GM23248 (cell line): ENCODE measurements at places on chromosomes 1 and 21. TPM values are rescaled to one million over a fixed set of nuclear protein-coding genes. Genes with fewer than 3 reads are reported as not detected.
A peak's percentile ranks its signal among the peaks of the same experiment; 100 is the strongest.

The WDR64 gene
- polyA plus RNA-seq, result not detected in 2 replicates

The DDR2 gene
- 94.7 and 96.1 TPM in 2 replicates for polyA plus RNA-seq

The CFAP57 gene
- polyA plus RNA-seq, result 0.32 and 0.35 TPM in 2 replicates

The ATP6V1G3 gene
- 1.3 and 2.9 TPM in 2 replicates for polyA plus RNA-seq

The AKIRIN1 gene
- polyA plus RNA-seq, result 65.5 and 68.5 TPM in 2 replicates

The RRP15 gene
- polyA plus RNA-seq, result 24.0 and 25.5 TPM in 2 replicates

The COL24A1 gene
- 0.22 and 0.23 TPM in 2 replicates for polyA plus RNA-seq

The RNU1-2 gene
- not detected in 2 replicates for polyA plus RNA-seq

The LRRC39 gene
- polyA plus RNA-seq, result 0.21 TPM in 1 of 2 replicates, not detected in the other

DNA sequence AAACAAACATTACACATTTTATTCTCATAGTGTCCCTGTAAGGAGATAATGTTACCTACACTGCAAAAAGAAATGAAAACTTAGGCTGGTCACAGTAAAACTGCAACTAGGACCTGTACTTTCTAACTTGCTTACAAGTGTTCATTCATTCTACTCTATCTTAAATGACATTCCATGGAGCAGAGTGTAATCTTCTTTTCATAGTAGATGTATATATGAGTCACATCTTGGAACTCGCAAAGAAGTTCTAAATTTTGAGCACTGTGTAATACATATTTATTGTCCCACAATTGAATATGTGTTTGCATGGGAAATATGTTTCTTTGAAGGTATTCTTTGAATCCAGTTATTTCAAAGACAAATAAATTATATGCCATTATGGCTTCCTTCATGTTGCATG is 1258.5 kb upstream of the ADGRL2 start:
- no peak for DNase-seq

DNA sequence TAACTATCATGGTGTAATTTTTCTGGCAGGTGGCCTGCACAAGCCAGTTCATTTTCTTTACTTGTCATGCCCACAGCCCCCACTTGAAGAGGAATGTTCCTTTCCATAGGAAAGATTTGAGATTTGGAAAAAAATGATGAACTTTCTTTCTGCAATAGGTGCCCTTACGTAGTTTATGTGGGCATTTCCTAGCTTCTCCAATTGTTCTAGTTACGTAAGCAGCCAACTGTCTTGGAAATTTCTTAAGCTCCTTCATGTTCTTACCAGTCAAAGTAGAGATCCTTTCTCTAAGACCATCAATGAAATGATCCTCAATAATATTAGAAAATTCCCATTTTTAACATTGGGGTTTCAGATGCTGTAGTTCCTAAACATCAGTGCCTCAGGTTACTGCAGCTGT is 109.5 kb upstream of the F3 start:
- no peak for DNase-seq

DNA sequence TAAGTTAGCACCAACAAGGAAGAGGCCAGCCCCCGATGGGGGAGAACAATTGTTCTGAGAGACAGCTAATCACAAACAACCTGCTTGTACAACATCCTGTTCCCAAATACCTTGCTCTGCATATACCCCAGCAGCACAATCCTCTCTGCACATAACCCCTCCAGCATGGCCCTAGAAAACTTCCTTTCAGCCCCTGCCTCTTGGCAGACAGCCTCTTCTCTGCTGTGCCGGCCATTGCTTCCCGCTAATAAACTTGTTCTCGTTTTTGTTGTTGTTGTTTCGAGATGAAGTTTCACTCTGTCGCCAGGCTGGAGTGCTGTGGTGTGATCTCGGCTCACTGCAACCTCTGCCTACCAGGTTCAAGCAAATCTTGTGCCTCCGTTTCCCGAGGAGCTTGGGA is 392.7 kb downstream of the SMYD3 start:
- DNase-seq, result no peak

GRCh38 chr1:210654176-210654981 is 325.7 kb downstream of the HHAT start:
- DNase-seq, result peak; percentile 3

- DNase-seq, result no peak
Observed at GRCh38 chr21:38342739-38343138, 85.9 kb downstream of the KCNJ15 start.

DNA sequence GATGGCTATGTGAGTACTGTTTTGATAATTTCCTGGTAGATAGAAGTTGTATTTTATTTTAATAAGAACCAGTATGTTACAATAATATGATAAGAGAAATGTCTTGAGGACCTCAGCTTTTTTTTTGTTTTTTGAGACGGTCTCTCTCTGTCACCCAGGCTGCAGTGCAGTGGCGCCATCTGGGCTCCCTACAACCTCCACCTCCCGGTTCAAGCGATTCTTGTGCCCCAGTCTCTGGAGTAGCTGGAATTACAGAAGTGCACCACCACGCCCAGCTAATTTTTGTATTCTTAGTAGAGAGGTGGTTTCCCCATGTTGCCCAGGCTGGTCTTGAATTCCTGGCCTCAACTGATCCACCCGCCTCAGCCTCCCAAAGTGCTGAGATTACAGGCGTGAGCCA is 968.1 kb upstream of the ADGRL4 start:
- no peak for DNase-seq

GRCh38 chr1:172142324-172142723 is 278.2 kb upstream of the C1orf105 start:
- DNase-seq, result no peak

GRCh38 chr1:205589046-205589445 is 42.8 kb downstream of the ELK4 start:
- DNase-seq, result no peak

DNA sequence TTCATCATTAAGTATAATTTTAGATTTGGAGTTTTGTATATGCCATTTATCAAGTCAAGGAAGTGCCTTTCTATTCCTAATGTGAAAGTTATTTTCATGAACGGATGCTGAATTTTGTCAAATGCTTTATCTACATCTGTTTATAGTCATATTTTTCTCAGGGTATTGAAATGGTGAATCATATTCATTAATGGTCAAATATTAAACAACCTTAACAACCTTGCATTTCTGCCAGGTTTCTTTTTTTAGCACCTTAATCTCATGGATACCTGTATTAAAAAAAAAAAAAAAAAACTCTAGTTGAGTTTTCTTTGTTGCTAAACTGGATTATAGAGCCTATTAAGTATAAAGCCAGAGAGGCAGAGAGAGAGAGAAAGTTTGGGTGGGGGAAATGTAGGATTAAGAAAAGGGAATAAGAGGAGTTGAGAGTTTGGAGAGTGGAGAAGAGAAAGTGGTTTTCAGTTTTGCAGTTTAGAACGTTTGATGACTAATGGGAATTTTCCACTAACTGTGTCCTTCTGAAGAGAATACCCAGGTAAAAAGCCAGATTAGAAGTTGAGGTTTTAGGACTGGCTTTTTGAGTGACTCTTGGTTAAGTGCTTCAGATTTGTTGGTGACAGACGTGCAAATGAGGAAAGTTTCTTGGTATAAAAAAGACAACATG is 305.0 kb downstream of the HLX start:
- no peak for DNase-seq

- no peak for DNase-seq
Observed at GRCh38 chr1:44300852-44301251, 54.2 kb downstream of the ERI3 start.

GRCh38 chr1:226816576-226816975 is 53.8 kb upstream of the PSEN2 start:
- DNase-seq, result peak; percentile 54

DNA sequence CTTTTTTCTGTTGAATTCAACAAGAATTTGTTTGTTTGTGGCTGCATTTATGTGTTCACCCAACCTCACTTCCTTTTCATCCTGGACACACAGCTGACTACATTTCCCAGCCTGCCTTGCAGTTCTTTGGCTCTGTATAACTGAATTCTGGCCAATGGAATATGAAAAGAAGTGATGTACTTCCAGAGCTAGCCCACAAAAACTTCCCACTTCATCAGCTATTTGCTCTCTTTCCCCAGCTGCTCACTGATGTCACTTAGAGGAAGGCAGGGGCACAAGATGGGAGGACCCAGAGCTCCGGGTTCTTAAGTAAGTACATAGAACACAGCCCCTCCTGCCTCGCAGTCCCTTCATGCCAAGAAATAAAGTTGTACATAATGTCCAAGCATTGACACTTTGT is 235.0 kb upstream of the FGGY start:
- DNase-seq, result peak; percentile 96

DNA sequence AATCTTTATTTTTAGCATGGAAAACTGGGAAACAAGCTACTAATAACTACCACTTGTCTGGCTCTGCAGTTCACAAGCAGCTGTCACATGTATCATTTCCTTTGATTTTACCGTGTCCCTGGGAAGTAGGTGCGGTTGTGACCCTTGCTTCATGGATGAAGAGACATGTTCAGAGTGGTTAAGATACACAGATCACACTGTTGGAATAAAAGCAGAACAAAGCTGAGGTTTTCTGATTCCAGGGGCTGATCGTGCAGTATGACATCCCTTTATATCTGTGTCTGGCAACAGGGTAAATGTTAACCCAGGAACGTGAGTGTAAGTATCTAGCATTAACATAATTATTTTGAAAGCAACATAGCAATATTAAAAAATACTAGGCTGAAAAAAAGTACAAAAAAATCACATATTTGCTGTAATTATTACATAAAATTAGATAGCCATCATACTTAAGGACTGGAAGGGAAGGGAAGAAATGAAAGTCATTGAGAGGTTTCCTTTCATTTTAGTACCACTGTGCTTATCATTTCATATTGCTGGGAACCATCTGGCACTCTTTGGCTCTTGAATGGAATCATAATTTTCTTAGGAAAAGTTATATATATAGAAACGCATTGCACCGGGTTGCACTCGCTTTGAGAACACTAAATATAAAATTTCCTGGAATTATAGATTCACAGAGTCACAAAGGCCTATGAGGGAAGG is 62.8 kb upstream of the PAXBP1 start:
- no peak for DNase-seq
